ENCODE measurements at places on chromosomes 2 and 18.

DNA sequence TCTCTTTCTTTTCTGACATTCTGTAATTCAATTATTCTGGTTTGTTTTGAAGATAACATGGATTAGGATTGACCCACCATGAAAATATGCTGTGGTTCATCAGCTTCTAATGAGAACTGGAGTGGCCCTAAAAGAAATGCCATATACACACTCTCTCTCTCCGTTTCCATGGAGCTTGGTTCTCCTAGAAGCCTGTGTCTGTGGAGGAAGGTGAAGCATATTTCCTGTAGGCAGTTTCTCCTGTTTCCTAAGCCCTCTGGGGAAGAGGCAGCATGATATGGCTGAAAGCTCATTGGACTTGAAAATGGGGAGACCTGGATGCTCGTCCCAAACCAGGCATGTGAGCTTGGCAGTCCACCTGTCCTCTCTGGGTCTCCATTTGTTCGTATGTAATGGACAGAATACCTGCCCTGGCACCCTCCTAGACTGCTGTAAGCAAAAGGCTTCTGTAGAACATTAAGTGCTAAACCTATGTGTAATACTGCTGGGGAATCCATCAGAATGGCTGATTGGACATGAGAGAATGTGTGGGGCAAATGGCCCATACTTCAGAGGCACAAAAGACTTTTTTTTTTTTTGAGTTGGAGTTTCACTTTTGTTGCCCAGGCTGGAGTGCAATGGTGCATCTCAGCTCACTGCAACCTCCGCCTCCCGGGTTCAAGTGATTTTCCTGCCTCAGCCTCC, 75.3 kb upstream of the PPP1CB start:
- DNase-seq, result no peak

DNA sequence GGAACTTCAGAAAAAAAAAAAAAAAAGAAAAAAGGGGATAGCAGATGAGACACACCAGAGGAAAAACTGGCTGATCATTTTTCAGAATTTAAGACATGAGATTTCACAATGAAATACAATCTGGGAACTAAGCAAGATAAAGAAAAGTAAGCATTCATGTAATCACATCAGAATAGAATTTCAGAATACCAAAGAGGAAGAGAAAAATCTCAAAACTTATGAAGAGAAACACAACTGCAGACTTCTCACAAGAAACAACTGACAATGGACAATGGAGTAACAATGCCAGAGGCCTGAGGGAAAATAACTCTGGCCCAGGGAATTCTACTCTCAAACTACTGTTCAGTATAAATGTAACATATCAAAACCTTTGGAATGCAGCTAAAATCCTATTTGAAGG, 13.2 kb upstream of the RRM2 start:
- DNase-seq, result no peak

GRCh38 chr2:46878886-46879285, 36.7 kb downstream of the MCFD2 start:
- DNase-seq, result no peak

DNA sequence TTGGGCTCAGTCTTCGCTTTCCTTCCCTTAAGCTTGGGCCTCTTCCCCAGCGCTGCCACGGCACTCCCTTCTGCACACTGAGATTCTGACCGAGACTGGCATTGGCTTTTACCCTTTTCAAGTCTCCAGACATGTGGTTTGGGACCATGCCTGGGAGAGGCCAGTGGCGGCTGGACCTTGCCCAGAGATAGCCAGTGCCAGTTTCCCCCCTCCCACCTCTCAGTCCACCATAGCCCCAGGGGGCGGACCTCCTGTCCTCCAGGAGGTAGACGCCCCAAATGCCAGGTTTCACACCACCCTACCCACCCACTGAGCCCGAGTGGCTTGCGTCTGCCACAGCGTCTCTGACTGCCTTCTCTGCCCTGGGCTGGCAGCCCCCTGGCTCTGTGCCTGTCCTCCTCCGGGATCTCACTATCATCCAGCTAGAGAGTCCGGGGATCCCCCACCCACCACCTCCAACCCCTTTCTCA, 47.7 kb downstream of the INPP5D start:
- no peak for DNase-seq

DNA sequence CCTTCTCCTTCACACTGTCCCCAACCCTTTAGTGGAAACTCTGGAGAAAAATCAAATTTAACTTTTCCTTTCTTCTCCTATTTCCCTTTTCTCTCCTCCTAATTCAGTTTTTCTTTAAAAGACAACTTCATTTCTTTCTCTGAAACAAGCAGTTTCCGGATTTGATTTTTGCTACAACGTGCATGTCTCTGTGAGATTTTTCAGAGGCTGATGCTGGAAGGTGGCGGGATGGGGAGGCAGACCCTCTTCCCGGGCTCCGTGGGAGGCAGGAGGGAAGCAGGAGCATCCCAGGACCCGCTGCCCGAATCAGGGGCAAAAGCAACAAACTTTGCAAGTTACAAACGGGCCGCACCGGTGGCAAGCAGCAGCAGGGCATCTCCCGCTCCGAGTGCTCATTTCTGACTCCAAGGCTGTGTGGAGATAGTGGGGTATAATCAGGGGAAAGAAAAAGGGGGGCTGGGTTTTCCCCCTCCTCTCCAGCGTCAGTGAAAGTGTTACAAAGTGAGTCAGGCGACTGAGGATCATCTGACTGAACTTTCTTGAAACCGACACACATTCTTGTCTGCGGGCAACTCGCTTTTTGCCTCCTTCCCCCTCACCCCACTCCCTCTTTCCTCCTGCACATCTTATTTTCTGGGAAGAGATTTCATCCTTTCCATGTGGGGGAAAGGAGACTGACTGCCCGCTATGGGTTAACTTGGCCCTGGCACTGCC, 6.4 kb downstream of the ZEB2 start:
- DNase-seq, result no peak

- DNase-seq, result no peak
Observed at GRCh38 chr2:10097352-10098148, 17.3 kb upstream of the CYS1 start.

DNA sequence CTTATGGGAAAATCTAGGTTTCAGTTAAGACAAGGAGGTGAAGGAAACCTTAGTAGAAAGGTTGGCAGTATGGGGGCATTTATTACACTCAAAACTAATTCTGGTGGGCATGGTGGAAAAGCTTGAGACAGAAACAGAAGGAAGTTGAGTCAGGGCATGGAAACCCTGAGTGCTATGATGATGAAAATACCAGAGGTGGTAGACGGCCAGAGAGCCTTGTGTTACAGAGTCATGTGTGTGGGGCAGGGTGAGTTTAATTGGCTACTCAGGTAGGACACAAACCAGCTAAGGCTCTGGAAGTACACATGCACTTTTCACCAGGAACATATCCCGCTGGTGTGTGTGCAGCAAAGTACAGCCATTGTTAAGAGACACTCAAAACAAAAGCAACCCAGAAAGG, 20.7 kb upstream of the FAM136A start:
- no peak for DNase-seq

- DNase-seq, result no peak
Observed at GRCh38 chr2:99854236-99854852, 288.0 kb downstream of the AFF3 start.

GRCh38 chr2:241007880-241008710, 9.7 kb downstream of the SNED1 start:
- DNase-seq, result no peak

GRCh38 chr2:112339986-112340385, 64.6 kb downstream of the ZC3H6 start:
- DNase-seq, result no peak

GRCh38 chr2:54675738-54676137, 47.7 kb upstream of the EML6 start:
- no peak for DNase-seq
